ENCODE measurements at places on chromosomes 2 and 18. TPM values are rescaled to one million over a fixed set of nuclear protein-coding genes. Genes with fewer than 3 reads are reported as not detected.

GRCh38 chr2:190277234-190278112, 42.2 kb downstream of the HIBCH start:
- peak; percentile 76 for DNase-seq

GRCh38 chr2:18831916-18832510, 242.6 kb upstream of the NT5C1B start:
- peak; percentile 93 for DNase-seq

The DBI gene
- total RNA-seq, result 47.7 TPM

DNA sequence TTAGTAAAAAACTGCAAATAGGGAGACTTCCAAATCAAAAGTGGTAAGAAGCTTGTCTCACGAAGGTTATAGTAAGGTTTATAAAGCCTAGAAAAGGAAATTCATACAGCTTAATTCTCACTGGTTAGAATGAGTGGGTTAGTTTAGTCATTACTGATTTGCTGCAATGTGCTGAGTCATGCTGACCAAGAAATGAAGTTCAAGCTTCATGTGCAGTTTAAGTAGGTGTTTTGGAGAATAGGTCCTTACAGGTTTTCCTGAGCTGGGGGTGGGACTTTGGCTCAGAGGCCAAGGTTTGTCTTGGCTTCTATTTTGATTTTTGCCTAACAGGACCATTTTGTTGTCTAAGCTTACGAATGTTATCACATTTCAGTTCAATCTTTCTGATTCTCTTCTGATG, 15.1 kb downstream of the CLIP4 start:
- DNase-seq, result peak; percentile 90

DNA sequence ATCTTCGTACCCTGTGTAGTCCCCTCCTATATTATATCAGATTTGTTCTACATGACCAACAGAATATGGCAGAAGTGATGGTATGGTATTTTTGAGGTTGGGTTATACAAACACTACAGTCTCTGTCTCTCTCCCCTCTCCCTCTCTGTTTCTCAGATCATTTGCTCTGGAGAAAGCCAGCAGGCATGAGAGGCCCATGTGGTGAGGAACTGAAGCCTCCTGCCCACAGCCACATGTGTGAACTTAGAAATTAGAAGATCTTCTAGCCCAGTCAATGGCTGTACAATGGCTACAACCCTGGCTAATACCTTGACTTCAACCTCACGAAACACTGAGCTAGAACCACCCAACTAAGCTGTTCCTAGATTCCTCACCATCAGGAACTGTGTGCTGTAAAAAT, 250.6 kb downstream of the SMAD2 start:
- DNase-seq, result no peak

GRCh38 chr2:112092286-112093041, 37.4 kb downstream of the TMEM87B start:
- DNase-seq, result peak; percentile 82

GRCh38 chr2:140417504-140417903, 1637.3 kb upstream of the NXPH2 start:
- DNase-seq, result no peak

DNA sequence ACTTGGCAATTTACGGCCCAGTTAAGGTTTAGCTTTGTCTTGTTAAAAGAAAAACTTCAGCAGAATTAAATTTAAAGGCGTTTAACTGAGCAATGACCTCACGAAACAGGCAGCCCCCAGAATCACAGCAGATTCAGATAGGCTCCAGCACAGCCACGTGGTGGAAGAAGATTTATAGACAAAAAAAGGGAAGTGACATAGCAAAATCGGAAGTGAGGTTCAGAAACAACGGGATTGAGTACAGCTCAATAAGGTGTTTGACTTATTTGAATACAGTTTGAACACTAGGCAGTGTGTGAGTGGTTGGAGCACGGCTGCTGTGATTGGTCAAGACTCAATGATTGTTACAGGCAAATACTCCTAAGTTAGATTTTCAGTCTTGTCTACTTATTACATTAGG, 79.8 kb downstream of the MOGAT1 start:
- no peak for DNase-seq

DNA sequence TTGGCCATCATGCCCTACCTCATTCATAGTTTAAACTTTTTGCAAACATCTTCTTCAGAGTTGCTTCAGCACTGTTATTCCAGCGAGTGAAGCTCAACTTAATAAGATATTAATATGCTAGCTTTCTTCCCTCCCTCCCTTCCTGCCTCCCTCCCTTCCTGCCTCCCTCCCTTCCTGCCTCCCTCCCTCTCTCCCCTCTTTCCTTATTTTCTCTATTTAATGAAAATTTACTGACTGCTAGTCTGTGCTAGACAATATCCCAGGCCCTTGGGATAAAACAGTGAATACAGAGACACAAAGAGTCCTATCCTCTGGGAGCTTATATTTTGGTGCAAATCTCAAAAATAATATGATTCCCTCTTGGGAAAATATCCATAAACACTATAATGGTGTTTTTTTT, 42.9 kb downstream of the DOCK10 start:
- DNase-seq, result no peak

DNA sequence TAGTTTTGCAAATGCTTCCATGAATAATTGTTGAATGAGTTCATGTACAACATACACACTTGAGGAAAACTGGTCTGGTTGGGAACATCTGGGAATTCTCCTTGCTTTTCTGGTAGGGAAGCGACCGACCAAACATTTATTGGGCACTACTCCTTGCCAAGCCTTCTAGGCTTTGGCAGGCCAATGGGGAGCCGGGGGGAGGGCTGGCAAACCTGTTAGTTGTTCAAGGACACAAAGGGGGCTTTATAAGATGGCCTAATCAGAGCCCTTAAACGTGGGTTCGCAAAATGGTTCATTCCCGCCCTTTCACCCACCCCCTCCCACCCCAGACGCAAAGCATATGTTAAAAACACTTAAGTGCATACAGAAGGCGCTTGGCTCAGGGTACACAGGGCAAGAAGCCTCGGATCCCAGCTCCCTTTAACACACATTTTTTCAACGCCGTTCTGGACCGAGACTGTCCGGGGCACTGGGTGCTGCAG, 844 bp upstream of the VSNL1 start:
- peak; percentile 40 for DNase-seq

- DNase-seq, result no peak
These were observed 11.5 kb downstream of the ASAP2 start for GRCh38 chr2:9217838-9218770.
